ENCODE measurements at places on chromosomes 5 and 9.

- DNase-seq: no peak
Measured at GRCh38 chr5:62457071-62457470, 44.5 kb downstream of the IPO11 start.

- DNase-seq: no peak
Measured at GRCh38 chr5:158824241-158824882, 275.4 kb downstream of the EBF1 start.

- DNase-seq: no peak
Measured at GRCh38 chr9:127142291-127142690, 19.9 kb upstream of the ANGPTL2 start.

DNA sequence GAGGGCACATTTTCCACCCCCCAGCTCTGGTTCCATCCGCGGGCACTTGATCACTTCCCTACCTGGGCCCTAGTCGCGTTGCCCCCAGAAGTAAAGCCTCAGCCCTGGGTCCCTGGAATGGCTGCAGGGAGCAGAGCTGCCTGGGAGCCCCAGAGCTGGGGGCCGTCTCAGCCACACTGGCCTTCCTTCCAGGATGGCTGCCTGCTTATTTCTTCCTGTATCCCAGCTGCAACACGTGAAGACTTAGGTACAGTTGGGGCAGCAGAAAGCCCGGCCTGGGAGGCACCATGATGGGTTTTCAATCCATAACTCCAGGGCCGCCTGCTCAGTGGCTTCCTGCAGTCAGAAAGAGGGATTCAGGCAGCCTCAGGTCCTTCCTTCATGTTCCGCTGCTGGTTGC, 232.3 kb downstream of the IRX2 start:
- no peak for DNase-seq

DNA sequence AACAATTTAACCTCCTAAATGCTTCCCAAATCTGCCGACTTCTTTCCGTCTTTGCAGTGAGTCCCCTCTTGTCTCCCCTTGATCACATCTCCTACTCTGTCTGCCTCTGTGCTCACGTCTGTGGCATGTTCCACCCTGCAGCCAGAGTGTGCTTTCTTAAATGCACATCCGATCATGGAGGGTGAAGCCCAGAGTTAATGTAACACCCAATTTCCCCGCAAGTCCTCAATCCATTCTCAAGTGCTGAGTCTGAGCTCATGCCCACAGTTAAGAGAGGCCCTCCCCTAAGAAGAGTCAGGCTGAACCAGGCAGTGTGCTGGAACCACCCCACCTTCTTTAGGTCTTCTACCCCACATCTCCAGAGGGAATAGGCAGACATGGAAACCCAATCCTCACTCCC, 164.8 kb downstream of the EPB41L4A start:
- DNase-seq: no peak

DNA sequence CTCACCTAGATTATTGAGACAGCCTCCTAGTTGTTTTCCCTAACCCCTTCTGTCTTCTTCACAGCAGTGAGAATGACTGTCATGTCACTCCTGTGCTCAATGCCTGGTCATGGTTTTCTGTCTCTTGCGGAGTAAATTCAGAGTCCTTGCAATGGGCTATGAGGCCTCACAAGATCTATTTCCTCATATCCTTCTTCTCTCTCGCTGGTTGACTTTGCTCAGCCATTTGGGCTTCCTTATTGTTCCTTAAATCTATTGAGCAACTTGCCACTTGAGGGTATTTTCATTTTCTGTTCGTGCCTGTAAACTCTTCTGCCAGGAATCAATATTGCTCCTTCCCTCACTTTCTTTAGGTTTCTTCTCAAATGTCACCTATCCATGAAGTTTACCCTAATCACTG, 9.0 kb downstream of the PPP3R2 start:
- no peak for DNase-seq

- DNase-seq: no peak
Measured at GRCh38 chr5:63483338-63483737, 478.9 kb downstream of the HTR1A start.

- no peak for DNase-seq
Measured at GRCh38 chr9:133943036-133943780, 48.9 kb downstream of the VAV2 start.

DNA sequence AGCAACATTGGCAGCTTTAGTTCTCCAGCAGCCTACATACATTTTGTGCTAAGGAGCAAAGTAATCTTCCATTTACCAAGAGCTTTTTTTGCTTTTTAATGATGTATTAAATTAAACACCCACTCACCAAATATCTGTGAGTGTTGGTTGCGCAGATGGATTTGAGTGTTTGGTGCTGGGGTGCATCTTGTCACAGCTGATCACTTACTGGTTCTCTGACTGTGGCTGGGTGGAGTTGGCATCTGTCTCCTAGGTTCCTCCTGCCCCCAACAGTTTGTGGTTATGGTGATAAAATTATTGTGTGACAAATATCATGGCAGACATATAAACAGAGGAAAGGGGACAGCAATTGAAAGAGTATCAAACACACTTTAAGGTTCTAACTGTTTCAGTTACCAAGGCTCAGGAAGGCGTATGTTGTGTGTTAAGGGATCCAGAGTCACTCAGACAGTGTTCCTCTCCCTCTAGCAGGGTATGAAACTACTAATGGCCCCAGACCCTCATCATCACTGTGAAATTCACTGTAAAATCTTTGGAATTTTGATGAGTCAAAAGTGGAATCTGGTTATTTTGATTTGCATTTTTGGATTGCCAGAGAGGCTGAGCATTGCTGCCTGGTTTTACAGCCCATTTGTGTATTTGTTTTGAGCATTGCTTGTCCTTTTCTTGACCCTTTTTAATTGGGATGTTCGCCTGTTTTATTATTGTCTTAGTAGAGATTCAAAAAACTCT, 81.7 kb downstream of the PDE8B start:
- no peak for DNase-seq

DNA sequence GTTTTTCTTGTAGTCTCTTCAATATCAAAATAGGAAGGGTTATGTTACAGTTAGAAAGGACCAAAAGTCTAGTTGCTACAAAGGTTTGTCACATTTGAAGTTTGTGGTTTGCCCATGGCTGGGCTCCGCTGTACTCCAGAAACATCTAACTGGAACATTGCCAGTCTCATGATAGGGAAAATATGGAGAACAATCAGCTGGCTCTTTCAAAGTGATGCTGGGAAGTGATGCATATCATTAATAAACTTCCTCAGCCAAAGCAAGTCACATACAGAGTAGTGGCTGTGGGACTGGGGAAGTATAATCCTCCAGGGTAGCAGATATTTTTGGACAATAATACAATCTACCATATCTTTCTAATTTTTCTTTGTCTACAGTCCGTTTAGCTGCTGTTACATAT, 8.8 kb downstream of the BTF3 start:
- no peak for DNase-seq

DNA sequence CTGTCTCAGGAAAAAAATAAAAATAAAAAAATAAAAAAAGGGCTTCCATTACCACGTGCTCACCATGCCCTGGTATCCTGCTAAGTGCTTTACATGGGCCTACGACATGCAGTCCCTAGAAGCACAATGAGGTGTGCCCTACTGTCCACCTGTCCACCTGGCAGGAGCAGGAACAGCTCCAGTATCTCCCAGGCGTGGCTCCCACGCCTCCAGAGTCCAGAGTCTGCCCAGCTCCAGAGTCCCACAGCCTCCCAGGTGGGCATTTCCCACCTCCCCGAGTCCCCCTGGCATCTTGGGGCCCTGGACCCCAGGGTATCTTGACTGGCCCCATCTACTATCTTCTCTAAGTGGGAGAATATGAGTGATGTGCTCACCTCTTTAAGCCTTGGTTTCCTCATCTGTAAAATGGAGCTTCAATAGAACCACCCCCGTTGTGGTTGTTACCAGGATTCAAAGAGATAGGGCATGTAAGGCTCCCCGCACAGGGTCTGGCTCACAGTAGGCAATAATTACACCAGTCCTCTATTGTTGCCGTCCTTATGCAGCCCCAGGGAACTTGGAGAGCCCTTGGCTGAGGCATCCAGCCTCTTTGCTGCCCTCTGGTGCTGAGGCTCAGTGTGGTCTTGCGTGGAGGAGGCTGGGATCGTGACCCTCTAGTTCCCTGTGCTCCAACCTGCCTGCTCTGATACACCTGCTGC, 8.9 kb downstream of the CXCL14 start:
- DNase-seq: peak; percentile 72

DNA sequence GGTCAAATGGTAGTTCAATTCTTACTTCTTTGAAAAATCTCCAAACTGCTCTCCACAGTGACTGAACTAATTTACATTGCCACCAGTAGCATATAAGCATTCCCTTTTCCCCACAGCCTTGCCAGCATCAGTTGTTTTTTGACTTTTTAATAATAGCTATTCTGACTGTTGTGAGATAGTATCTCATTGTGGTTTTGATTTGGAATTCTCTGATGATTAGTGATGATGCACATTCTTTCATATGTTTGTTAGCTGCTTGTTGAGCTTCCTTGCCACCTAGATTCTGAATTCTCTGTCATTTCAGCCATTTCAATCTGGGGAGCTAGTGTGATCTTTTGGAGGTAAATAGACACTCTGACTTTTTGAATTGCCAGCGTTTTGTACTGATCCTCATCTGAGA, 24.0 kb downstream of the CDK20 start:
- no peak for DNase-seq

- no peak for DNase-seq
Measured at GRCh38 chr9:8139756-8140155, 340.2 kb upstream of the DMAC1 start.

- DNase-seq: no peak
Measured at GRCh38 chr9:114612272-114612923, 1.3 kb downstream of the TMEM268 start.

GRCh38 chr5:1125030-1125357, 13.1 kb upstream of the SLC12A7 start:
- no peak for DNase-seq

GRCh38 chr9:98902925-98903324, 40.8 kb upstream of the COL15A1 start:
- no peak for DNase-seq

GRCh38 chr5:132497488-132497997, 7.0 kb upstream of the IRF1 start:
- DNase-seq: no peak

DNA sequence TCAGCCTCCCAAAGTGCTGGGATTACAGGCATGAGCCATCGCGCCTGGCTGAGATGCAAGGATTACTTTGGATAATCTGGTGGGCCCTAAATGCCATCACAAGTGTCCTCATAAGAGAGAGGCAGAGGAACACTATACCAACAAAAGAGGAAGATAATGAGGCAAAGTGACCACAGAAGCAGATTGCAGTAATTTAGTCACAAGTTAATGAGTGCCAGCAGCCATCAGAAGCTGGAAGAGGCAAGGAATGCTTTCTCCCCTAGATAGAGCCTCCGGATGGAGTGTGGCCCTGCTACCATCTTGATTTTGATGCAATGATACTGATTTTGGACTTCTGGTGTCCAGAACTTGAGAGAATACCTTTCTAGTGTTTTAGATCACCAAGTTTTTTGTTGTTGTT, 122.3 kb downstream of the SPATA31D1 start:
- DNase-seq: no peak

GRCh38 chr5:142017832-142018427, 5.1 kb upstream of the GNPDA1 start:
- no peak for DNase-seq

DNA sequence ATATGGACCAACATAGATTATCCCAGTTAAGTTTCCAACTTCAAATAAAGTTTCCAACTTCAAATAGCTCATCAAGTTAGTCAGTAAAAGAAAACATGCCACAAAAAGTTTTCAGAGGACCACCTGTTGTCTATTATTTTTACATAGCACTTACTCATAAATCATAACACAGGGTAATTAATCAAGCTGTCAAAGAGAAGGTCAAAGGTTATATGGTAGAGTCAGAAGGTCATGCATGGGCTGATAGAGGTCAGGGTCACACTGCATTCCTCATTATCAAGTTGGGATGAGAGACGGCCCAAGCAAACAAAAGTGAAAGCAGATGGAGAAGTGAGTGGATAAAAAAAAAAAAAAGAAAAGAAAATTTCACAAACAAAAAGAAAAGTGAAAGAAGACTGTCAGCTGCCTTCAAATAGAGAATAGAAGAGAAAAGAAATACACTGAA, 145.5 kb upstream of the POU5F2 start:
- DNase-seq: no peak

GRCh38 chr5:123116757-123117156, 27.7 kb downstream of the PRDM6 start:
- DNase-seq: no peak

GRCh38 chr5:153147891-153148623, 342.4 kb upstream of the GRIA1 start:
- peak; percentile 14 for DNase-seq
